ENCODE measurements at places on chromosomes 2 and 18. TPM values are rescaled to one million over a fixed set of nuclear protein-coding genes. Genes with fewer than 3 reads are reported as not detected.

PSTPIP2 gene
- 6.3 TPM for total RNA-seq

PTPRN gene
- total RNA-seq = not detected

ERCC3 gene
- total RNA-seq = 70.2 TPM

IL1RN gene
- total RNA-seq = not detected

RESP18 gene
- not detected for total RNA-seq

ERBB4 gene
- total RNA-seq = 37.5 TPM

- peak overlapping the region; percentile 76 for H3K4me3 ChIP-seq
- no peaks in the 10 kb centered on the region for H3K27me3 ChIP-seq
- H3K4me1 ChIP-seq = peaks cover 5% of the 10 kb centered on the region
- H3K27ac ChIP-seq = peak overlapping the region; percentile 78
- H3K36me3 ChIP-seq = no peaks in the 10 kb centered on the region
Observed at GRCh38 chr18:9475643-9476591, 604 bp downstream of the RALBP1 start.

- no peak within 1 kb of the TSS for H3K27ac ChIP-seq
- H3K4me3 ChIP-seq = peak within 1 kb of the TSS; percentile 46
- DNase-seq = peak; percentile 68
- no peaks in the 10 kb centered on the region for H3K4me1 ChIP-seq
- H3K27me3 ChIP-seq = peaks cover 6% of the 10 kb centered on the region
Observed at GRCh38 chr18:23689031-23689615, at the start of gene LAMA3. Gene LAMA3, plus strand, starts transcription at chr18:23689453. Its CDS starts 231 bp downstream, at chr18:23689684.

- no peak for DNase-seq
- H3K36me3 ChIP-seq = no peaks in the 10 kb centered on the region
- no peak overlapping the region for H3K27ac ChIP-seq
- H3K27me3 ChIP-seq = no peaks in the 10 kb centered on the region
Observed at GRCh38 chr2:164847981-164848741, 6.5 kb upstream of the COBLL1 start.

DNA sequence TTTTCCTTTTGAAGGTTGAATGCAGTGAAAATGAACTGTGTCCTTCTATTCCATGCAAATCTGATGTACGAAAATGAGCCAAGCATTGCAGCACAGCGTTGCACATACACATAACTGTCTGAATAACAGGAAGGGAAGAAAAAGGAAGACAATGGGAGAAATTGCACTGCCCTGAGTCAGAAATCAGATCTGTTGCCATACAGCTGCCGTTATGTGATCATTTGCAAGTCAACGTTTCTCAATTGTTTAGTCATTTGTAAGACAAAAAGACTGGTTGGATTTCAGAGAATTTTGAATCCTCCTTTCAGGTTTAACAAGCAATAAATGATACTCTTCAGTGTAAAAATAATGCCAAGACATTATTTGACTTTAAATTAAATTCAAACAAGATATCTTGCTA, 284.1 kb downstream of the DSEL start:
- no peaks in the 10 kb centered on the region for H3K27me3 ChIP-seq
- no peaks in the 10 kb centered on the region for H3K36me3 ChIP-seq

DNA sequence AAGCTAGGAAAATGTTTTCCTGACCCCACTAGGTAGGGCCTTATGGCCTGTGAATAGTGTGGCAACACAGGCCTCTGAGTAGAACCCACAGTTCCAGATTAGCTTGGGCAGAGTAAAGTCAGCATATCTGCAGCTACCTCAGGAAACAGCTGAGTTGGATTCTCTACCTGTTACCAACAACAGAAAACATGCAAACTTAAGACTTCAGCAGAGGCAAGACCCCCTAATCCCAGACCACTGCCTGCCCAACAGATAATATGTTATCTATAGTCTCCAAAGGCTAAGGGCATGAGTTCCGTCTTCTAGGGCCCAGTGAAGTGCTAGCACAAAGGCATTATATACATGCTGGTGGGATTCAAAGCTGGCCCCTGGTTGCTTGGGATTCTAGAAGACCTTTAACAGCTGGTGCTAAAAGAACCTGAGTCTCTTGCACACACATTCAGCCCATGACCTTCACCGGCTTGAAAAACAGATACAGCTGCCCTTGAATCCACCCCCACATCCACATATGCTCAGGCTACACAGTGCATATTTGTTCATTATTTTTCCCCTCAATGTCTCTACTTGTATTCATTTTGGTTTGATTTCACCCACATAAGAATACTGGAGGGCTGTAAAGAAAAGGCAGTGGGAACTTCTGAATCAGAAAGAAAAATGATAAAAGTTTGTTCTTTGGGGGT, 13.5 kb upstream of the UBXN4 start:
- no peak overlapping the region for H3K4me3 ChIP-seq
- no peaks in the 10 kb centered on the region for H3K27me3 ChIP-seq
- peaks cover 5% of the 10 kb centered on the region for H3K36me3 ChIP-seq
- no peak for DNase-seq

GRCh38 chr18:62957885-62958472, 242.6 kb downstream of the PHLPP1 start:
- H3K27ac ChIP-seq = no peak overlapping the region
- no peaks in the 10 kb centered on the region for H3K27me3 ChIP-seq
- peak; percentile 54 for DNase-seq
- H3K36me3 ChIP-seq = no peaks in the 10 kb centered on the region
- H3K4me1 ChIP-seq = no peaks in the 10 kb centered on the region
- H3K4me3 ChIP-seq = no peak overlapping the region

DNA sequence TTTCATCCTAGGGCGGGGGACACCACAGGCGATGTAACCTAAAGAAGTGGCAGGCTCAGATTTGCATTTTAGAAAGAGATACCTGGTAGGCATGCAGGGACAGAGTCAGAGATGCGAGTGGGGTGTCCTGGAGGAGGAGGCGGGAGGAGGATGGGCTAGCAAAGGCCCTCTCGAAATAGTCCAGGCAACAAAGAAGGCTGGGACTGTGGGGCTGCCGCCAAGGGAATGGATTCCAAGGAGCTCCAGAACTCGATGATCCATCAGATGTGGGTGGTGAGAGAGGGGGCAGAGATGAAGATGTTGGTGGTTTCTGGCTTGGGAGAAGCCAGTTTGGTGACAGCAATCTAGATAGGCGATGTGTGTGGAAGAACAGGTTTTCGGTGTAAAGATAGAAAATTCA, 12.5 kb upstream of the INPP5D start:
- H3K4me3 ChIP-seq = no peak overlapping the region
- H3K4me1 ChIP-seq = no peaks in the 10 kb centered on the region
- no peaks in the 10 kb centered on the region for H3K27me3 ChIP-seq
- no peaks in the 10 kb centered on the region for H3K36me3 ChIP-seq
- H3K27ac ChIP-seq = no peak overlapping the region

DNA sequence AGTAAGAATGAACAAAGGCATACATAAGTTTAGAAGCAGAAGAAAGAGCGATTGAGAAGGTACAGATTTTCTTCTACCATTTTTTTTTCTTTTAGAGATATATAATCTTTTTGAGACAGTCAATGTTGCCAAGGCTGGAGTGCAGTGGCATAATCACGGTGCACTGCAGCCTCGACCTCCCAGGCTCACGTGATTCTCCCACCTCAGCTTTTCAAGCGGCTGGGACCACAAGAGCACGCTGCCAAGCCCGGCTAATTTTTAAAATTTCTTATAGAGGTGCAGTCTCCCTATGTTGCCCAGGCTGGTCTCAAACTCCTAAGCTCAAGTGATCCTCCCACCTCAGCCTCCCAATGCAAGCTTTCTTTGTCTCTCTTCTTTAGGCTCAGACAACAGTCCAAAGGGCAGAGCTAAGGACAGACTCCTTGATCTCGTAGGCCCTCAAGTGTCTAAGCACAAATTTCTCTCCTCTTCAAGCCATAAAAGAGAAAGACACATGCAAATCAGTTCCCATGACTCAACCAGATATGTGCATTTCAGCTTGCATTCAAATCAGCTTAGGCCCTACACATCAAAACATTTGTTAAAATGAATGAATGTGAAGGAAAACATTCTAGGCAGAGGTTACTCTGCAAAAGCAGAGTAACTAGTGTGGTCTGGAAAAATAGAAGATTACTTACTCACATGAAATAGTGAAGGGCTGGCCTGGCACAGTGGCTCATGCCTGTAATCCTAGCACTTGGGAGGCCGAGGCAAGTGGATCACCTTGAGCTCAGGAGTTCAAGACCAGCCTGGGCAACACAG, 18.0 kb downstream of the ITSN2 start:
- H3K27me3 ChIP-seq = no peaks in the 10 kb centered on the region
- H3K4me1 ChIP-seq = peaks cover 2% of the 10 kb centered on the region
- no peaks in the 10 kb centered on the region for H3K36me3 ChIP-seq
- no peak for DNase-seq

DNA sequence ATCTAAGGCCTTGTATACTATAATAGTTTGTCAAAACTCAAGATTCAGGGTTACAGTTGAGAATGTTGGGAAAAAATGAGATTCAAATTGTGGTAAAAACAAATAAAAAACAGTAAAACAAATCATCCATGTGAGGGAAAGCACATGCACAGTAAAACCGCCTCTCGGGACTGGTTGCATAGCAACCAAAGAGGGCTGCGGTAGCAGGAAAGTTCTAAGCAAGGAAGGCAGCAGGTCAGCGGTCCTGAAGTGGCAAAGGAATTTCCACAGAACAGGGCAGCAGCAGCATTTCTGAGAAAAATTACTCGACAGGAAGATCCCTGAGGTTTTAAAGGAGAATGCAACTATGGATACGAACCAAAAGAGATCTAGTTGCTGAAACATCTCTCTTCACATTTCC, 93.7 kb downstream of the DYNAP start:
- no peaks in the 10 kb centered on the region for H3K36me3 ChIP-seq
- peak; percentile 4 for DNase-seq
- peaks cover 7% of the 10 kb centered on the region for H3K27me3 ChIP-seq
- H3K4me3 ChIP-seq = no peak overlapping the region

DNA sequence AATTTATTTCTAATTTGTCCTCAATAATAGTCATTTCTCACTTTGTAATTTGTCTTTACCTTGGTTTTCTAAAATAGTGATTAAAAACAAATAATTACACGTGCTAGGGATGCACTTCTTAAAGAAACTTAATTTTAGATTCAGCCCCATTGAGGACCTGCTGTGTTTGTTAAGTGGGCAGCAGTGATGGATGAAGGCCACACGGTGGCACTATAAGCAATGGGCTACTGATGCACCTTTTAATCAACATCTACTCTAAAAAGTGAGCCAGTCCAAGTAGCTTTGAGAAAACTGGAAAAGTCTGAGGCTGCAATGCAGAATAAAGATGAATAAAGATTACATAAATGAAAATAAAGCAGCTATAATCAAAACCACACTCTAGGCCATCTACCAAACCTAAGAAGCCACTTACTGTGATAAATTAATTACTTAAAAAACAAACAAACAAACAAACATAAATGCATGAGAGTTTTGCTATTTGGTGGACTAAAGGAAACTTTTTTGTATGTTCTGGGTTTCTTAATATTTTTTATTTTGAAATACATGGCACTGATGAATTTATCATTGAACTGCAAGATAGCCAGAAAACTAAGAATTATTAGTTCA, 89.3 kb downstream of the PDE11A start:
- H3K27me3 ChIP-seq = no peaks in the 10 kb centered on the region
- no peaks in the 10 kb centered on the region for H3K36me3 ChIP-seq
- no peaks in the 10 kb centered on the region for H3K4me1 ChIP-seq
- H3K4me3 ChIP-seq = no peak overlapping the region
- peak; percentile 73 for DNase-seq

DNA sequence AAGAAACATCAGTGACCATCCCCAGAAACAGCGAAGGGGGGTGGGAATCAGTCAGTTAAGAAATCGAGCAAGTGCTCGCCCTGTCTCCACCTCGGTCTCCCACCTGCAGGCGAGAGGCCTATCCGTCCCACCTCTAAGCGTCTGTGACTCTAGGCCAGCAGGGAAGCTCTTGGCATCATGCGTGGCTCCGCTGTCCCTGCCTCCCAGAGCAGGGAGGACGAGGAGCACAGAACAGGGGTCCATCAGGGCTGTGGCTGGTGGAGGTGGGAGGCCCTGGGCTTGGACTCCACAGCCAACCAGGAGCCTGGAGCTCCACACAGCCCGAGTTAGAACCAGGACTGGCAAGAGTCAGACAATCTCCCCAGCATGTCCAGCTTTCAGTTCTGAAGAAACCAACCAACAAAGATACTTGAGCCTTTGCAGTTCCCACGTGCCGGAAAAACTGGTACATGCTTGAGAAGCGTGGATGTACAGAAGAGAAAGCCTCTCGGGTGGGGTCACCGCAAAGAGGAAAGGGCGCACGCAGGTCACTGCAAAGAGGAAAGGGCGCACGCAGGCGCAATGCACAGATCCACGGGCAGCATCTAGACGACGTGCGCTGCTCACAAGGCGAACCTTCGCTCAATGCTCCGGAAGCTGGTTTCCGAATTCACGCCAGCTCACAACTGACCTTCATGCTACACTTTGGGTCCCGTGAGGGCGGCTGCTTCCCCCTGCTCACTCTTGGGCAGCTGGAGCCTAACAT, 104.5 kb upstream of the ALKAL2 start:
- peaks cover 17% of the 10 kb centered on the region for H3K4me1 ChIP-seq
- H3K4me3 ChIP-seq = no peak overlapping the region
- H3K27me3 ChIP-seq = no peaks in the 10 kb centered on the region
- no peak for DNase-seq

GRCh38 chr18:46485675-46486194, 171.3 kb downstream of the LOXHD1 start:
- H3K4me3 ChIP-seq = no peak overlapping the region
- H3K36me3 ChIP-seq = no peaks in the 10 kb centered on the region
- DNase-seq = no peak
- peaks cover 3% of the 10 kb centered on the region for H3K4me1 ChIP-seq

DNA sequence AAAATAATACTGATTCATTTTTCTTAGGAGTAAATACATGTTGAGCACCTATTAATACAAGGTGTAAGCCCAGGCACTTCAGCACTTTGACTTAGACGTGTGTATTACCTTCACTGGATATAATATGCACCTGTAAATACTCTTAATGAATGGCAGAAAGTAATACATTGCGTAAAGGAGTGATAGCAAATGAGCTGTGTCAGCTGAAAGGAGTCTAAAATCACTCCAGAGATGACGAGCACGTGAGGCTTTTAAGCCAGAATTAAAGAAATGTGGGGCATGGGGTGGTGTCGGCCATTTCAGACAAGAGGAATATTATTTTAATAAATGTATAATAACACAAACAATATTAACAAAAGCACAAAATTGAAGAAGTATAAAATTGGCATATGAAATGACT, 722.7 kb downstream of the EPHA4 start:
- no peaks in the 10 kb centered on the region for H3K36me3 ChIP-seq
- no peak for DNase-seq
- H3K27me3 ChIP-seq = no peaks in the 10 kb centered on the region
- no peaks in the 10 kb centered on the region for H3K4me1 ChIP-seq
- no peak overlapping the region for H3K27ac ChIP-seq

Data from A673 (cell line).